A549 treated with RU486 at 1 μM for 4 hours (cell line): ENCODE measurements at places on chromosomes 11 and 22. TPM values are rescaled to one million over a fixed set of nuclear protein-coding genes. Genes with fewer than 3 reads are reported as not detected.

OTOG gene
- not detected in 5 replicates for total RNA-seq

PHF21B gene
- 0.71 to 1.4 TPM (median 0.89 TPM) in 5 replicates for total RNA-seq

CARD16 gene
- total RNA-seq = 0.29 TPM in 1 of 5 replicates, not detected in the others

OMP gene
- total RNA-seq = not detected in 5 replicates

SUN2 gene
- 22.9 to 37.2 TPM (median 33.4 TPM) in 5 replicates for total RNA-seq

NAV2 gene
- 13.3 to 25.0 TPM (median 20.5 TPM) in 5 replicates for total RNA-seq

LDHAL6A gene
- total RNA-seq = not detected in 5 replicates

ARVCF gene
- 1.1 to 3.5 TPM (median 1.9 TPM) in 5 replicates for total RNA-seq

SGSM1 gene
- 0.27 to 0.45 TPM (median 0.30 TPM) in 5 replicates for total RNA-seq

SCUBE2 gene
- total RNA-seq = 0.29 to 0.68 TPM (median 0.45 TPM) in 5 replicates

IGSF9B gene
- 0.54 to 1.5 TPM (median 1.2 TPM) in 5 replicates for total RNA-seq

MYEOV gene
- 92.4 to 111 TPM (median 104 TPM) in 5 replicates for total RNA-seq

POU2AF2 gene
- total RNA-seq = not detected in 5 replicates

SYT9 gene
- total RNA-seq = 0.22 to 0.35 TPM (median 0.30 TPM) in 5 replicates

SAA1 gene
- 0.25 to 1.1 TPM (median 0.49 TPM) in 4 of 5 replicates, not detected in the other for total RNA-seq

ATXN10 gene
- total RNA-seq = 106 to 132 TPM (median 115 TPM) in 5 replicates

TRPC6 gene
- 0.94 to 1.4 TPM (median 1.1 TPM) in 5 replicates for total RNA-seq

TSPAN18 gene
- total RNA-seq = 1.4 to 2.8 TPM (median 2.3 TPM) in 5 replicates

VWCE gene
- total RNA-seq = 0.50 to 0.81 TPM (median 0.74 TPM) in 5 replicates

TRIM6 gene
- 8.9 to 13.1 TPM (median 12.4 TPM) in 5 replicates for total RNA-seq

ZMAT5 gene
- 14.9 to 20.9 TPM (median 19.1 TPM) in 5 replicates for total RNA-seq

TMEM45B gene
- 0.08 to 0.15 TPM (median 0.12 TPM) in 3 of 5 replicates, not detected in the others for total RNA-seq

OR4A16 gene
- not detected in 5 replicates for total RNA-seq

DGCR6 gene
- 1.0 to 1.8 TPM (median 1.2 TPM) in 5 replicates for total RNA-seq

ALDH3B1 gene
- total RNA-seq = 112 to 141 TPM (median 115 TPM) in 5 replicates

TRIM48 gene
- not detected in 5 replicates for total RNA-seq

SLC6A5 gene
- total RNA-seq = not detected in 5 replicates

SORL1 gene
- 1.3 to 1.8 TPM (median 1.6 TPM) in 5 replicates for total RNA-seq

SLCO2B1 gene
- 3.2 to 4.0 TPM (median 3.4 TPM) in 5 replicates for total RNA-seq

CRYBB2 gene
- total RNA-seq = not detected in 5 replicates

ARHGAP1 gene
- 50.0 to 59.9 TPM (median 57.0 TPM) in 5 replicates for total RNA-seq

NCF4 gene
- total RNA-seq = not detected in 5 replicates

SYT8 gene
- total RNA-seq = 0.12 to 1.00 TPM in 2 of 5 replicates, not detected in the others

KCNQ1 gene
- 0.19 to 0.54 TPM (median 0.40 TPM) in 5 replicates for total RNA-seq

POTEH gene
- total RNA-seq = not detected in 5 replicates
